ENCODE measurements at places on chromosomes 7 and 10. TPM values are rescaled to one million over a fixed set of nuclear protein-coding genes. Genes with fewer than 3 reads are reported as not detected.

DNA sequence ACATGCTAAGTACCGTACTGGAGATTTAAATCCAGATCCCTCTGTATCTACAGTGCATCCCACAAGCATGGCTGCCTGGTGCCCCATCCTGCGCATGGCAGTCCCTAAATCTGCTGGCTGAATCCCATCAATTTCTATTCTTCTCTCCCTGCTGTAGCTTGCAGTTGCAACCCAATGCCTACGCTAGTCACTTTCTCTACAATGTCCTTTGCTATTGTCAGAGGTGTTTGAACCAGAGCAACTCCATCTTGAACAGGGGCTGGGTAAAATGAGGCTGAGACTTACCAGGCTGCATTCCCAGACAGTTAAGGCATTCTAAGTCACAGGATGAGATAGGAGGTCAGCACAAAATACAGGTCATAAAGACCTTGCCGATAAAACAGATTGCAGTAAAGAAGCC is 461.2 kb downstream of the PLXNA4 start:
- DNase-seq = no peak

DNA sequence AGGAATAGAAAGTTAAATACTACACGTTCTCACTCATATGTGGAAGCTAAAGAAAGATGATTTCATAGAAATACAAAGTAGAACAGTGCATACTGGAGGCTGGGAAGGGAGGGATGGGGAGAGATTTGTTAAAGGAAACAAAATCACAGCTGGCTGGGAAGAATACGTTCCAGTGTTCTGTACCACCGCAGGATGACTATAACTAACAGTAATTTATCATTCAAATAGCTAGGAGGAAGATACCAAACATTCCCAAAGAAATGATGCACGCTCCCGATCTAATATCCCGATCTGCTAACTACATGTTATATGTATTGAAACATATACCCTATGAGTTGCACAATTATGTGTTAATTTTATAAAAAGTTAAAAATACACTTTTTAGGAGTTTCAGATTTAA is 162.3 kb downstream of the ZMYND11 start:
- no peak for DNase-seq

The NME8 gene
- total RNA-seq = not detected

The ZNF365 gene
- 2.9 TPM for total RNA-seq

- DNase-seq = no peak
Measured at GRCh38 chr10:3500408-3500856, 284.6 kb downstream of the KLF6 start.

- no peak for DNase-seq
Measured at GRCh38 chr10:85787881-85788280, 578.7 kb downstream of the GRID1 start.

GRCh38 chr10:48589266-48589665 is 15.6 kb downstream of the ARHGAP22 start:
- peak; percentile 53 for DNase-seq

DNA sequence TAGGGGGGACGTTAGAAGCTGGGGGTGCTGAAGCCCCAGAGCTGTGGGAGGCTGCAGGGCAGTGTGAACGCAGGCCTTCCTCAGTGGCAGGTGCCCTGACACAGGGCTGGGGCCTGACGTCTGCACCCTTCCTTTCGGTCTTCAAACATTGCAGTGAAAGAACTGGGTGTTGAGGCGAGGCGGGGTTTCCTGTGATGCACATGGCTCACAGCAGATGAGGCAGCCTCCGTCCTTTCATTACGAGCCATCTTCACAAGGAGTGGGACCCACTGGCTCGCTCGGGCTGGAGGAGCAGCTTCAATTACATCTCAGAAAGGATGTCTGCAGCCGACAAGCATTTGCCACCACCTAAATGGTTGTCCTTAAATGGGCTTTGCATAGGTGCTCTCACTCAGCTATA is 180.3 kb upstream of the SHH start:
- no peak for DNase-seq

- no peak for DNase-seq
Measured at GRCh38 chr7:69510114-69510513, 88.2 kb upstream of the AUTS2 start.

DNA sequence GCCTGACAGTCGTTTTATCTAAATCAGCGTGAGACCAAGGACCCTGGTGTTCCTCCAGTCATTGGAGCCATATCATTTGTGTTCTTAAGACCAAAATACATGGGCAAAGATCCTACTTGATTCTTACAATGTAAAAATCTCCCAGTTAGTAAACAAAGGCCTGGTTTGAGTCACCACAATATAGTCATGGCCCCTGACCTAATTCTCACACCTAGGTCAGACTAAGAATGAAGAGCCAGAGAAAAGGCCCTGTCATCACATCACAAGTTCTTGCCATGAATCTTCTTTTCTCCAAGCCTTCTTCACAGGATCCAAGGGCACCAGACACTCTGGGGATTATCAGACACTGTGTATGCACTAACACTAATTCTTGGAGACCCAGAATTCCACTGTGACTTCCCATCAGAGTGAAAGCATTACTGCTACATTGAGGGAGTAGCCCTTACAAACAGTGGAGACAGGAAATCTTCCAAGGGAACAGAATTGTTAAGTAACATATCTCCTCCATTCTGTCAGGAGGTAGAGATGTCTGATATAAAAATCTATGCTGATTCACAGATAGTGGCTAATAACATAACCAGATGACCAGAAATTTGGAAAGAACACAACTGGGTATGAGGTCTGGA is 7.6 kb upstream of the ERVW-1 start:
- DNase-seq = no peak

DNA sequence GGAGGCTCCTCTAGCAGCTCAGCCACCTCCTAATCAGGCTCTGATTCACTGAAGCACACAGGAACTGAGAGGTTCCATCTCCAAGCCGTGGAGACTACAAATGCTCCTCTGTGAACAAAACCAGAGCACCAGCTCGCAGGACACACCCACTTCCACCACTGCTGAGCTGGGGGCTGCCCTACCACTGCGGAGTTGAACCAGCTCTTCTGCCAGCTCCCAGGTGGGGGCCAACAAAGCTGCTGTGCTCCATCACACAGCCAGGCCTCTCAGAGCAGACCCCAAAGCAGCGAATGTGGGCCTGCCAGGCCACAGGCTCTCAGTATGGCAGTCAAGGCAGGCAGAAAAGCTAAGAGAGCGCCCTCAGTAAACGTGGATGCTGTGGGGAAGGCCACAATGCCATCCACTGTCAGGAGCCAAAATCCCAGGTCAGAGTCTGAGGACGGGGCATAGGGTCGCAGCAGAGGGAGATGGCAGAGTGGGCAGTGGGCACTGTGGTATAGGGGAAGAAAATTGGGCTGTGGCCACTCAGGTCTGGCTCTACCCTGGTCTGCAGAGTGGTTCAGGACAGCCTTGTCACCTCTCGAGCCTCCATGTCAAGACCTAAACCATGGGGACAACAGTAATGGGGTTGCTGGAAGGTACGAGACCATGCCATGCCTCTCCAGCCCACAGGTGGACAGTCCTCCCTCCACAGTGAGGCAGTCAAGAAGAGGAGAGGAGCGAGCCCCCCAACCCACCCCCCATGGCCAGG is 82.1 kb downstream of the GRID1 start:
- no peak for DNase-seq

The RARRES2 gene
- total RNA-seq = not detected

- DNase-seq = no peak
Measured at GRCh38 chr10:5691786-5692185, 7.1 kb downstream of the TASOR2 start.

GRCh38 chr10:112177247-112177646 is 6.3 kb downstream of the GPAM start:
- no peak for DNase-seq

DNA sequence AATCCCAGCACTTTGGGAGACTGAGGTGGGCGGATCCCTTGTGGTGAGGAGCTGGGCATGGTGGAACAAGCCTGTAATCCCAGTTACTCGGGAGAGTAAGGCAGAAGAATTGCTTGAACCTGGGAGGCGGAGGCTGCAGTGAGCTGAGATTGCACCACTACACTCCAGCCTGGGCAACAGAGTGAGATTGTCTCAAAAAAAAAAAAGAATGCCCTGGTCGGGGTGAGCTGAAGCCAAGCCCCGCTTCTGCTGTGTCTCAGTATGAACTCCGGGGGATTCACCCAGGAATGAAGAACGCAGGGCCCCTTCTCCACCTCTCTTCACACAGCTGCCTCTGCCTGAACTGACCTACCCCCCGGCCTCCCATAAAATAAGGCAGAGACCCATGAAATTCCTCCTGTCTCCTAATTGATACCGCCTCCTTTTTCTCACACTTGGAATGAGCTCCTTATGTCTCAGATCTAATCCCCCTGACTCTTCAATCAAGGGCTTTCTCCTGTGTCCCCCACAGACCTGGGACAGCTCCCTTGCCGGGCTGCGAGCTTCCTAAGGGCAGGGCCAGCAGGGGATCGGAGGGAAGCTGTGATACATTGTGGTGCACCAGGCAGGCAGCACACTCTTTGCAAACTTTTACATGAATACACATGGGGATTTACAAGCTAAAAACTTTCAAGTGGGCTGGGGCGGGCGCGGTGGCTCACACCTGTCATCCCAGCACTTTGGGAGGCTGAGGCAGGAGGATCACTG is 911 bp upstream of the ZP3 start:
- no peak for DNase-seq

GRCh38 chr10:103967448-103968071 is 620 bp downstream of the SLK start:
- peak; percentile 65 for DNase-seq

GRCh38 chr10:132619927-132620326 is 82.3 kb downstream of the INPP5A start:
- DNase-seq = no peak

DNA sequence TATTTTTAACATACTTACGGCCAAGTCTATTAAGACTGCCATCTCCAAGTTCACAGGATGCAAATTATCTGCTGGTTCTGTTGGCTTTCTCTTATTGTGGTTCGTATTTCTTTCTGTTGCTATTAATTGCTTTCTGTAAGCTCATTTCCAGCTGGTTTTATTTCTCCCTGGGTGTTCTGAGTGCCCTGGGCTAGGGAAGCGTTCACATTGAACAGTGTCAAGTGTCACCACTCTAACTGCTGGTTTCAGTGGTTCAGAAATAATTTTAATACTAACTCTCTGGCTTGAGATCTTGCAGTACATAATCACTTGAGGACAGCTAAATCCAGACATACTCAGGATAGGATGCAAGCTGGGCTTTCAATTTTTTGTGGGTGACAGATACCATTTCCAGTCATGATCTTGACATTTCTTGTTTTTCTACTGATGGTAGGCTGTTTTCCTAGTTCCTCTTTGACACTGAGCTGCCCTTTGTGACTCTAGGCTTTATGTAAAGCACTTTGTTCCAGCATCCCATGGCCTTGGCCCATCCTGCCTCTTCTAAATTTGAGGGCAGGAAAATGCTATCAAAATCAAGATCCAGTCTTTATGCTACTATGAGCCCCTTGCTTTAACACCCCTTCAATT is 117.6 kb downstream of the SNX13 start:
- DNase-seq = no peak

DNA sequence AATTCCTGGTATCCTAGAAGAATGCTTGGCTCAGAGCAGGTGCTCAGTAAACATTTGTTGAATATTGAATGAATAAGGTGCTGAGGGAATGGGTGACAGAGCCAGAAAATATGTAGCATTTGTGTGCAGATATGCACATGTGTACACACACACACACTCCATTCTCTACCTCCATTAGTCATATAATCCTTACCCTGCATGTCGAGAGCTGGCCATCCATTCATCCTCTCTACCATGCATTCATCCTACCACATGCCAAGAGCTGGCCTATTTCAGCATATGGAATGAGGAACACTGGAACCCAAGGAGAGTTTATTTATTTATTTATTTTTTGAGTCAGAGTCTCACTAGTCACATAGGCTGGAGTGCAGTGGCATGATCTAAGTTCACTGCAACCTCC is 284.8 kb downstream of the PLXNA4 start:
- no peak for DNase-seq

DNA sequence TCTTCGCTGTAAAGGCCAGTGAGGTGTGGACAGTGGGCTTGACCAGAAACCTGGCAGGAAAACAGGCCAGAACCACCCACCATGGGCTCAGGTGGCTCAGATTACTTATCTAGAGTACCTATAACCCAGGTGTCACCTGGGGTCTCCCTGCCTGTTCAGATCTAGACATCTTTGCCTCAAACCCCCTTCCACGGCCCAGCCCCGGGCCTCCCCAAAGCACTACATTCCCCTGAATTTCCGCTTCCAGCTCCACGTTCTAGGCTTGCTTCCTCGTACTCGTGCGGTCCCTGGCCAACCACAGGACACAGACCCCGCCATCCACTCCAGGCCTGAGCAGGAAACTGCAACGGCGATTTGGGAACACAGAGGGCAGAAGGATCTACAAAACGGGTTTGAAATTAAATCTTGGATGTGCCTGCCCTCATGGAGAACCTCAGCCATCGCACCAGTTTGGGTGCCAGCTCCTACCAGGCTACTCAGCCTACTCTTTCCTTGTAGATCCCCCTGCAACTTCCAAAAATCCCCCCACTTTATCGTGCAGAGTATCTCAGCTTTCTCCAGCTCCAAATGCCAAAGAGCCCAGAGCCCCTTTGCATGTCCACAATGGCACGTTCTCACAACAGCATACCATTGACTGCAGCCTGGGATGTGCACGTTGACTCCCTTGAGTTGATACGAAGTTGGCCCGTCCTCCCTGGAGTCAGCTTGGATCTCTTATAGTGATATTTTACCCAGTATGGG is 62.7 kb upstream of the CACUL1 start:
- DNase-seq = no peak

GRCh38 chr7:64599359-64599758 is 36.5 kb upstream of the ZNF680 start:
- DNase-seq = no peak

The TMEM236 gene
- 0.24 TPM for total RNA-seq

- no peak for DNase-seq
Measured at GRCh38 chr7:154450451-154450850, 398.3 kb downstream of the DPP6 start.

- DNase-seq = peak; percentile 50
Measured at GRCh38 chr7:134513169-134513752, 14.1 kb upstream of the AKR1B10 start.

The SLF2 gene
- total RNA-seq = 35.5 TPM

The VIM gene
- total RNA-seq = 5,754 TPM

GRCh38 chr10:47425813-47426419 is 41.8 kb upstream of the ZNF488 start:
- no peak for DNase-seq

GRCh38 chr10:127345231-127345965 is 149.0 kb upstream of the INSYN2A start:
- no peak for DNase-seq

GRCh38 chr7:30164567-30164966 is 29.8 kb downstream of the MTURN start:
- DNase-seq = peak; percentile 74

DNA sequence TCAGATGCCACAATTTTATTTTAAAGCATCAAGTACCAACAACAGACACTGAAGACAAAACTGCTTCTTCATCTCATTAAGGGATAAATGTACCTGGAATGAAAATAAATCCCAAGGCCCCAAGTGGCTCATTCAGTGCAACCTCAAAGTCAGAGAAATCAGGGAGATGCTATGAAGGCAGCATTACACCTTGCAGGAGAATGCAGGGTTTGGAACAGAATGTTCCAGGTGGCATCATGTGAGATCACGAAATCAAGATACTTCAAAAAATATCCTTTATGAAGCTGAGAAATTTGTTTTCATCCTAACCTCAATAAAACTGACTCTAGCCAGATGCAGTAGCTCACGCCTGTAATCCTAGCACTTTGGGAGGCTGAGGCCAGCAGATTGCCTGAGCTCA is 477.1 kb downstream of the PLXNA4 start:
- no peak for DNase-seq

- DNase-seq = no peak
Measured at GRCh38 chr10:6313111-6313895, 110.6 kb downstream of the PFKFB3 start.
